ENCODE measurements at places on chromosomes 4 and X.

DNA sequence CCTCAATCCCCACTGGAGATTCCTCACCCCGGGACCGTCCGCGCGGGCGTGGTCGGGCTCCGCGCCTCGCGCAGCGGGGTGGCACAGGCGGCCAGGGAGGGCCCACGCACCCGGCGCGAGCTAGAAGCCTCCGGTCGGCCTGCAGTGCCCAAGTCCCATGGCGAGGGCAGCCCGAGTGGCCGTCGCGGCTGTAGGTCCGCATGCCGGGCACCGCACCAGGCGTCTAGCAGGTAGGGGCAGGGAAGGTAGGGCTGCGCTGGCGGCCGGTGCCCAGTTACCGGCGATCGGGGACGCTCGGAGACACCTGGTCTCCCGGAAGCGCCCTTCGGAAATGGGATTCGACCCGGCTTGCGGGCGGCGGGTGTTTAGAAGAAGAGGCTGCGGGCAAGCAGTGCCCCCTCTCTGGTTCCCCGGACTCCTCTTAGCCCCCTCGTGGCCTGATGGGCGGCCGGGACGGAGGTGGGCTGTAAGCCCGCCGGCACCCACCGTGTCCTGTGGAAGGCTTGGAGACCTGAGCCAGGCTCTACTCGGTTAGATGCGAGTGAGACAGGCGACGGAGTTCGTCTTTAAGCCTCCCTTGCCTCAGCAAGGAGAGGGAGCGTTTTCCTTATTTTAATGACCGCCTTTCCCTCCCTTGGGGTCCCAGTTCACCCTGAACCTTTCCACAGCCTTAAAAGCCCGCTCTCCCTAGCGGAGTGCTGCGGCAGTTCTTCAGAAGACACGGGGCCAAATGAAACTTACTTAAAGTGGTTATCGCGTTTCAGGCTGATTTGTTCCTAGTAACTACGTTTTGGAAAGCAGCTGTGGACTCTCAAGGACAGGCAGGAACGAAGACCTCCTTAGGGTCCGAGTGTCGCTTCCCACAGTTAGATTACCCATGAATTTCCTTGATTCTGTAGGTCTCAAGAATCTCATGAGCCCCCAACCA, 821 bp downstream of the SLITRK2 start:
- peak; percentile 5 for DNase-seq

DNA sequence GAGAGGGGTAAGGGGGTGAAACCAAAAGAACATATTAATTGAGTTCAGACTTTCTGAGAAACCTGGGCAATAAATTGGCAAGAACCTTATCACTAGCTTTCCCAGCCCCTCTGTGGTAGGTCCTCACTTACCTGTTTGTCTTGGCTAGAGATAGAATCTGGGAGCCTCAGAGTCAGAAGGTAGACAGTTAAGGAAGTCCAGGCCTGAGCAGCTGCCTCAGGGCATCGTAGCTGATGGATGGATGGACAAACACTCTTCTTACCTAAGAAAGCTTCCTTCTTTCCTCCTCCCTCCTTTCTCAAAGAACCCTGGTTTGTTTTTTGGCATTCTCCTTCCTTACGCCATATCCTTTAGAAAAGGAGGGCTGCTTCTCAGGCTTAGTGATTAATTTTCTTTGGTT, 24.4 kb downstream of the FRAS1 start:
- no peak for DNase-seq

- DNase-seq, result no peak
These were observed 317.1 kb downstream of the DCTD start for GRCh38 chr4:182600093-182600492.

- DNase-seq, result no peak
These were observed 237.1 kb upstream of the TLL1 start for GRCh38 chr4:165635951-165636350.

- DNase-seq, result no peak
These were observed 107.8 kb downstream of the STOX2 start for GRCh38 chr4:184012937-184013336.

DNA sequence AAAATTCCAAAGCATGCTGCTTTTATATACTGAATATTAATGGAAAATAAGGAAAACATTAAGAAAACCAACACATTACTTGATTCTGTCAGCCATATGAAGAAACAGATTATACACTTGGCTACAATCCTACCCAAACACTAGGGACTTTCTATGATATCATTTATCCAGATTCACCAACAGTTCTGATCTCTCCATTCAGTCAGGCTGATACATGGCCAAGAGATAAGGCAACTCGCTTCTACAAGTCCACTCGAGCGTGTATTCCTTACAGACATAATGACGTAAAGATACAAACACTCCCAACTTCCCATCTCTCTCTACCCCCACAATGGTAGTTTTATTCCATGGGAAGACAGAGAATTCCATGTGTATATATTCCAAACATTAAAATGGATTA, 44.5 kb downstream of the NEK1 start:
- DNase-seq, result no peak

DNA sequence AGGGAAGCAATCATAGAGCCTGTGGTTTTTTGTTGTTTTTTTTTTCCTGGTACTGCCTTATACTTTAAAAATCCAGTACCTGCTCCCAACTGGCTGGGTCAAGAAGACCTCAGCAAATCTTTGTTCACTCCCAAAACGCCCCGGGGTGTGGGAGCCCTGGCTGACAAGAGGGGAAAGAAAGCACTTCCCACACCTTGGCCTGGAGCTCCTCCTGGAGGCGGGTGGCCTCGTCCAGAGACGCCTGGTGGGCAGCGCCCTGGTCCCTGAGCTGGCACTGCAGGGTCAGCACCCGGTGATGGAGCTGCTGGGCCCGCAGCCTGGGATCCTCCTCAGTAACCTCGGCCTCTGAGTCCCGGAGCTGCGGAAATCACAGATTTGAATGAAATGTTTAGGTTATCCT, 38.2 kb downstream of the C4orf50 start:
- DNase-seq, result no peak

- no peak for DNase-seq
These were observed 146.5 kb upstream of the MSX1 start for GRCh38 chr4:4712800-4713528.

- peak; percentile 1 for DNase-seq
These were observed 464.5 kb downstream of the BCOR start for GRCh38 chrX:39633293-39633692.

GRCh38 chr4:65482410-65482809, 187.9 kb downstream of the EPHA5 start:
- no peak for DNase-seq

DNA sequence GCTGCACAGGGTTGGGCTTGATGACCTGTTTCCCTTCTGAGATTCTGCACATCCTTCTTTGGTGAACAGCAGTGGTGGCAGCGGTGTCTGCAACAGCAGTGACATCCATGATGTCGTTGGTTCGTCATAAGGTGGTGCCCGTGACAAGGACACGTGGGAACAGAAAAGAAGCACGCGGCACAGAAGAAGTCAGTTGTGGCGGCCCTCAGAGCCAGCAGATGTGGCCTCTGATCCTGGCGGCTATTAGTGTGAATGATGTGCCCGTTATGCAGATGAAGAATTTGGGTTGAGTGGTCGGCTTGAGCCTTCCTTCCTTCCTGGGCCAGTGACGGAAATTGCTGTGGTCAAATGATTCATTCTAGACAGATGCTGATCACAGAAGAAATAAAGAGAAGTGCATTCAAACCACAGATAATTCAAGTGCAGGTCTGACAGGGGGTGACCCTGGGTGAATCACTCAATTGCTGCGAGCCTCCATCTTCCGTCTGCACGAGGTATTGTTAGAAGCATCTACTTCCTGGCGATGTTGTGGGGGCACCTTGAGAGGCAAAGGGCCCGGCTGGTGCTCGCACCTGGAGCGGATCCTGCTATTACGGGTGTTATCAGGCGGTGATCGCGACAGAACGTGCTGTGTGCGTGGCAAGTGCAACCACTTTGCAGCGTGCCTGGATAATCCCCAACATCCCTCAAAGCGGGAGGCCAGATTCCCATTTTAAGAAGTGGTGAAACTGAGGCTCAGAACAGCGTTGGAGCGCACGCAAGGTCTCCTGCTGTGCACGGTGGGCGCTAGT, 215.2 kb upstream of the PSAPL1 start:
- DNase-seq, result peak; percentile 79

- DNase-seq, result no peak
These were observed 133.8 kb upstream of the UBQLN2 start for GRCh38 chrX:56429581-56429980.

GRCh38 chr4:176435901-176436292, 116.1 kb downstream of the SPCS3 start:
- DNase-seq, result no peak

GRCh38 chr4:23114538-23114937, 421.8 kb downstream of the GBA3 start:
- no peak for DNase-seq

DNA sequence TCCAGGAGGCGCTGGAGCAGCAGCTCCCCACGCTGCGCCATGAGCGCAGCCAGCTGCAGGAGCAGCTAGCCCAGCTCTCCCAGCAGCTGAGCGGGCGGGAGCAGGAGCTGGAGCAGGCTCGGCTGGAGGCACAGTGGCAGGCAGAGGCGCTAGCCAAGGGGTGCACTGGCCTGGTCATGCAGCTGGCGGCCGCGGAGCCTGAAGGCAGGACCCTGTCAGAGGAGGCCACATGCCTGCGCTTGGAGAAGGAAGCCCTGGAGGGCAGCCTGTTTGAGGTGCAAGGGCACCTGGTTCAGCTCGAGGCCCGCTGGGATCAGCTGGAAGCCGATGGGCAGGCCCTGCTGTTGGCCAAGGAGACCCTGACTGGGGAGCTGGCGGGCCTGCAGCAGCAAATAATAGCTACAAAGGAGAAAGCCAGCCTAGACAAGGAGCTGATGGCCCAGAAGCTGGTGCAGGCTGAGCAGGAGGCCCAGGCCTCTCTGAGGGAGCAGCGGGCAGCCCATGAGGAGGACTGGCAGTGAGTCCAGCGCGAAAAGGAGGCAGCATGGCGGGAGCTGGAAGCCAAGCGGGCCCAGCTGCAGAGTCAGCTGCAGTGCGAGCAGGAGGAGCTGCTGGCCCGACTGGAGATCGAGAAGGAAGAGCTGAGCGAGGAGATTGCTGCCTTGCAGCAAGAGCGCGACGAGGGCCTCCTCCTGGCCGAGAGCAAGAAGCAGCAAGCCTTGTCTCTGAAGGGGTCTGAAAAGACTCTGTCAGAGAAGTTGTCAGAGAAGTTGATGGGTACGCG, 13.6 kb downstream of the SMIM10L2A start:
- no peak for DNase-seq

DNA sequence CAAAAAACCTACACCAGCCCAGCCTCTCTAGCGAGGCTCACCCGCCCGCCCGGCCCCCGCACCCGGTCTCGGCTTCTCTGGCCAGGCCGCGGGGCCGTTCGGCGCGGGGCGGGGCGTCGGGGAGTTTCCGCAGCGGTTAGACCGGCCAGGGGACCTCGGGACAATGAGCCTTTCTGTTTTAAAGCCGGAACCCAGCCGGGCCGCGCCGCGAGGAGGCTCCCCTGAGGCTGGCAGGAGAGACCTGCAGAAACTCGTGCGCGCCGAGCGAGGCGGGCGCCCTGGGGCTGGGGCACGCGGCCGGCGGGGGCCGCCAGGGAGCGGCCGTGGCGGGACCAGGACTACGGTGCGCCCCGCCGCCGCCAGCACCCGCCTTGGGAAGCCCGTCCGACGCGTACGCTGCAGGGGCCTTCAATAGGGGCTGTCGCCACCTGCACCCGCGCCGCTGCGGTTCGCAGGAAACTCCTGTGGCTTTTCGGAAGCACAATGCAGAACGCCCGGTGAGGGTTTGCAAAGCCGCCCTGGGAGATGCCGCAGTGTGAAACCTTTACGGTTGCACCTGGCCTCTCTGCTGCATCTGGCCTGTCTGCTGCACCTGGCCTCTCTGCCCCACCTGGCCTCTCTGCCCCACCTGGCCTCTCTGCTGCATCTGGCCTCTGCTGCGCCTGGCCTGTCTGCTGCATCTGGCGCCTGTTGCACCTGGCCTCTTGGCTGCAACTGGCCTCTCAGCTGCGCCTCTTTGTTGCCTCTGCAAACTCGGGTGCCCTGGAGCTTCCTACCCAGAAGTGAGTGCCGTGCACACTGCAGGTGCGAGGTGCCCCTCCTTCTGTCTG, 63.9 kb downstream of the TRAPPC11 start:
- DNase-seq, result no peak

DNA sequence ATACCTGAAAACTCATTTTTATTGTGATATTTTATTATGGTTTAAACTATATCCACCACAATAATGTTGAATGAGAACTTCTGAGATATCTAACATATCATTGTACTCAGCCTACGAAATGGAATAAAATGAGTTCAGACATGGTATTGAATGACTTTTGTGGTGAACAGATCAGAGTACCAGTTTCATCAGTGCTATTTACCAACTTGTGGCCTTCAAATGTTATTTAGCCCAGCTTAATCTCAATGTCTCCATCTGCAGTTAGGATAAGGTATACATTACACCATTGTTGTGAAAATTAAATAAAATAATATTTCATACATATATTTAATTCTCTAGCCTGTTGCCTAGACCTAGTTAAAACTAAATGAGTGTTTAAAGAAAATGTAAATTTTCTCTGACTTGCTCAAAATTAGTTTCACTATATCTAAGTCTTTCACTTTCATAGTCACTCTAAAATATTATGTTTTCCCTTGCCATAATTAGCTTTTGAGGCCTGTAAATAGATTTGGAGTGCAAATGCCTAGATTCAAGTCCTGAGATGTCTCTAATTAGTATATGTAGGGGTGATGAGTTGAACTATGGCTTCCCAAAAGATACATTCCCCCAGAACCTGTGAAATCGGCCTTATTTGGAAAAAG, 594.2 kb downstream of the STPG2 start:
- no peak for DNase-seq

GRCh38 chrX:14032406-14032805, 2.7 kb upstream of the GEMIN8 start:
- DNase-seq, result no peak

GRCh38 chr4:84750260-84750959, 167.5 kb downstream of the CDS1 start:
- no peak for DNase-seq

- DNase-seq, result no peak
These were observed 3.9 kb upstream of the CHRNA9 start for GRCh38 chr4:40331101-40331745.

GRCh38 chr4:185399466-185399865, 2.8 kb downstream of the ANKRD37 start:
- no peak for DNase-seq

DNA sequence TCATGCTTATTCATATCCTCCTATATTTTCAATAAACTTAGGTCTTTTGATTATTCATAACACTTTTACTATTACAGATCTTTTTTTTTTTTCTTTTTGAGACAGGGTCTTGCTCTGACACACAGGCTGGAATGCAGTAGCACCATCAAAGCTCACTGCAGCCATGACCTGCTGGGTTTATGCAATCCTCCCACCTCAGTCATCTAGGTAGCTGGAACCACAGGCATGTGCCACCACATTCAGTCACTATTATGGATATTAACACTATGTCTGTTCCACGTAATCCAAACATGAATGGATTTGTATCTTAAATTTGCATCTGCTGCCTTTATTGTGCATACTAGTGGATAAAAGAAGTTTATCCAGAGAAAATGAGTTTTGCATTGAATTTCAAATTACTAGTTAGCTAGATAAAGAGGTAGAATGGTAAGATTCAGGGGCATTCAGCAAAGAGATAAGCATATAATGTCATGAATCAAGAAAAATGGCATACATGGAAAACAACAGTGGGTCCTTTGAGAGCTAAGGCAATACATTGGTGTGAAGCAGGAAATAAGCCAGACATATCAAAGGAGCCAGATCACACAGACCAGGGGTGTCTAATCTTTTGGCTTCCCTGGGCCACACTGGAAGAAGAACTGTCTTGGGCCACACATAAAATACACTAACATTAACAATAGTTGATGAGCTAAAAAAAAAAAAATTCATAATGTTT, 13.9 kb downstream of the ANAPC10 start:
- no peak for DNase-seq

All from T1000 (cell line).